DMS79 treated with DMSO at 0.1 percent for 48 hours (cell line): ENCODE measurements at places on chromosomes 12 and 14.

DNA sequence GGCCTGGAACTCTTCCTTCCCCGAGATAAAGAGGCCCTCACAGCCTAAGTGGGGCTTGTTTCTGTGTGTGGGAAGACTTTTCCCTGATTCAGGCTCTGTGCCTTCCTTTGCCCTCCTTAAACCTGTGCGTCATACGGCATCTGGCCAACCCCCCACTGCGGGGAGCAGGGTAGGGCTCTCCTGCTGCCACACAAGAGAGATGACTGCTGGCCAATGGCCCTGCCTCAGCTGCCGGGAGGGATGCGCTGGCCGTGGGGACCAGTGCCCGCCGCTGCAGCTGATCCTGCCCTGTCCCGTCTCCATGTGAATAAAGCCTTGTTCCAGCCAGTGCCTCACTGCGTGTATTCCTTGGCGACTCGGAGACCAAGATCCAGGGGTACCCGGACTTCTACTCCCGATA is 42.5 kb upstream of the BEGAIN start:
- DNase-seq = no peak

DNA sequence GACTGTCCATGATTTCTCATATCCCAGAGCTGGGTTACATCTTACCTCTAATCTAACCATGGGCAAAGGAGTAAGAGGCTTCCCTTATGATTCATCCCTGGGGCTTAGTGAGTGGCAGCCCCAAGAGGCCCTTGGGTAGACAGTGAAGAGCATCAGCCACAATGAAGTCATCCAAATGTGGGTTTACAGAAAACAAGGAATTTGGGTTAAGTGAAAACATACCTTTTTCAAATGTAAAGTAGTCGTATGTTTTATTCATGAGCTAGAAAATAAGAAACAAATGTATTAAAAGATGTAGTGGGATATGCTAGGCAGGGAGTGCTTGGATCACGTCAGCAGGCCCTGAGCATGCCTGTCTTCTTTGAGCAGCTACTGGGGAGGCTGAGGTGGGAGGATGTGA is 54.0 kb upstream of the ELK3 start:
- DNase-seq = no peak

- no peak for DNase-seq
These were observed 28.8 kb upstream of the BHLHE41 start for GRCh38 chr12:26153421-26154154.

- no peak for DNase-seq
These were observed 47.4 kb downstream of the AVPR1A start for GRCh38 chr12:63103494-63104131.

DNA sequence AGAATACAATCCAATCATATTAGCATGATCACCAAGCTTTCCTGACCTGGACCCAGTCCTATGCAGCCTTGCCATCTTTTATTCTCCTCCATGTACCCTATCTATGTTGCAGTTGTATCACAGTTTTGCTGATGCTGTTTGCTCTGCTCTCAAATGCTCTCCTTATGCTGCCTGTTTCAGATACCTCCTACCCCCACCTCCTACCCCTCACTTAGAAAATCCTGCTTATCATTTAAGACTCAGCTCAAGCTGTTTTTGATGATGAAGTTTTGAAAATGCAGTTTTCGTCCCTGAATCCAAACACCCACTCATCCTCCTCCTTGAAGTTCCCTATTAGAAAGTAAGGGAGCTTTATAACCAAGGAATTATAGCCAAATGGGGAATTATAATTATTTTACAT is 457.4 kb upstream of the ATP2B1 start:
- no peak for DNase-seq

GRCh38 chr12:111143271-111143670 is 222.9 kb upstream of the MYL2 start:
- no peak for DNase-seq

- no peak for DNase-seq
These were observed 6.8 kb upstream of the TWF1 start for GRCh38 chr12:43812926-43813325.

- DNase-seq = no peak
These were observed 49.7 kb upstream of the DCD start for GRCh38 chr12:54697851-54698250.

GRCh38 chr12:34400986-34401658 is 378.8 kb downstream of the ALG10 start:
- no peak for DNase-seq

DNA sequence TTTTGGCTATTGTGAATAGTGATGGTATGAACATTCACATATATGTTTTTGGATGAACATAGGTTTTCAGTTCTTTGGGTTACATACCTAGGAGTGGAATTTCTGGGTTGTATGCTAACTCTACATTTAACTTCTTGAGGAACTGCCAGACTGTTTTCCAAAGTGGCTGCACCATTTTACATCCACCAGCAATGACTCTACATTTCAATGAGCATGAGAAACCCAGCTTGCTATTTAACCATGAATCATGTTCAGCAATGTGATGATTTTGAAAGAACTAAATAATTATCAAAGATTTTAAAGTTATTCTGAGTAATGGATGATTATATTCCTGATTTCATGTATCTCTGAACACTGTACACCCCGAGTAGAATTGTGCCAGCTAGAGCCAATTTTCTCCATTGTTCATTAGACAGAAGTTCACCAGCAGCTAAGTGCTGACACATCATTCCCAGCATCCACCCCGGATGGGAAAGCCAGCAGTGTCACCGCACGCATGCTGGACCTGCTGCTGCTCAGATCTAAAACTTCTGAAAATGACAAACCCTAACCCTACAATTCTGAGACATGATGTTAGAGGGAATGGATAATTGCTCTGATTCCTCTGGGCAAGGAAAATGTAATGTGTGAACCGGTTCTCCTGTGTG is 13.3 kb upstream of the ANAPC5 start:
- no peak for DNase-seq

GRCh38 chr12:62166525-62166924 is 93.7 kb upstream of the USP15 start:
- DNase-seq = no peak

- DNase-seq = no peak
These were observed 12.3 kb downstream of the IL31 start for GRCh38 chr12:122161682-122162081.

DNA sequence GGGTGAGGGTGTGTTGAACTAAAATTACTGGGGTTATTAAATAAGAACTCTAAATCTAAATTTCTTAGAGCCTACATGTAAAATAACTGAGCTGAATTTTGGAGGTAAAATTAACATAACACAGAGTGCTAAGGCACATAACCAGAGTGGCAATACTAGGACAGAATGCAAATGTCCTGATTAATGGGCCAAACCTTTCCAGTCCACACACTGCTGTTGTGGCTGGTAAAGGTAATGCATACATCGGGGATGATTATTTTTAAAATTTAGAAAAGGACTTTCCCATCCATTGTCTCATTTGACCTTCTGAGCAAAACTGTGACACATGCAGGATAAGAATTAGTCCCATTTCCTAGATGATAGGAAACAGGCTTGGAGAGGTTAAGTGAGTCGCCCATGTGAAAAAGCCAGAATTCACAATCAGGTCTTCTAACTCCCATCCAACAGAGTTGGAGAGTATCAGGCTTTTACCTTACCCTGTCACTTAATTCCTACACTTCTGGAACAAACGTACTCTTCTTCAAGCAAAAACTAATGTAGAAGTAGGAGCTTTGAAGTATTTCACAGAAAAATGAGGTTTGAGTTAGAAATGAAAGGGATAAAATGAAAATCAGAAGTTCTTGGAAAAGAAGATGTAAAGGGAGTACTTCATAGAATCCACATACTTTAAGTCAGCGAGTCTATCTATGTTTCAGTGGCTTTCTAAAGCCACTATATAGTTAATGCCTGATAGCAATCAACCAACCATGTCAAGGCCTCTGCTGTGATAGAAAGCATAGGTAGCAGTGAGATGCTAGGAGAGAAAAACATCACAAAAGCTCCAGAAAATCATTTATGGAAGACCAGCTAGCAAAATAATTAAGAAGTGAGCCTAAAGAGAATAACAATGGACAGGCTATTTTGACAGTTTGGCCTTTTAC is 334.9 kb upstream of the DIO2 start:
- DNase-seq = no peak

- DNase-seq = no peak
These were observed 775 bp upstream of the FAM186A start for GRCh38 chr12:50397117-50397650.

- no peak for DNase-seq
These were observed 113.0 kb downstream of the SEC23A start for GRCh38 chr14:38989922-38990546.

DNA sequence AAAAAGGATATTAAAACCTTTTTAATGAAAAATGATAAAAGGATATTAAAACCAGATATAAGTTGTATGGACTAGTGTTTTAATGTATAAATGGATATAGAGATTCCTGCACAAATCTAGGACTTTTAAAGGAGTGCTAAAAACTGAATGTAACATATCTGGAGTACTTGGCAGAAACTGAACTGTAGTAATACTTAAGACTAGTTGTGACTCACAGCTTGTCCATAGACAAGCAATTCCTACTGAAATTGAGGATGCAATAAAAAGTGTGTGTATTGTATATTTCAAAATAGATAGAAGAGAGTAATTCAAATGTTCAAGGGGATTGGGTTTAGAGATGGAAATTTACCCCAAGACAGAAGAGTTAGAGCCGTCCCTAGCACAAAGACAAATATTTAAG is 59.6 kb downstream of the FBXO33 start:
- DNase-seq = no peak

GRCh38 chr12:6386038-6386437 is 2.1 kb downstream of the LTBR start:
- no peak for DNase-seq

DNA sequence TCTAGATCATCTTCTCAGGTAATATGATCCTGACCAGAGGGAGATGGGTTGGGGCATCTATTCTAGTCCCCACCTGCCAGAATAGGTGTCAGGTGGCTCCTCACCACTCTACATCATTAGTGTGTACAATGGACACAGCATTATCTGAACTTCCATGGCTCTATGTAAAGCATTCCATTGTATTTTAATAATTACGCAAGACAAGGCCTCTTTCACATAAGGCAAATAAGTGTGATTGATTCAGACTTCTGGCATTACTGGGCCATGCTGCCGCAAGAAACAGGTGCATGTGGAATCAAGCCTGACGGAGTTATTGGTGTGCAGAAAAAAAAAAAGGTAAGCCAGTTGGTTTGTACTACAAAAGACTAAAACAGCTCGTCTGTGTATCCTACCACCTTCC is 3.1 kb upstream of the DDHD1 start:
- DNase-seq = no peak

- no peak for DNase-seq
These were observed 28.8 kb upstream of the C12orf75 start for GRCh38 chr12:105301696-105302095.

DNA sequence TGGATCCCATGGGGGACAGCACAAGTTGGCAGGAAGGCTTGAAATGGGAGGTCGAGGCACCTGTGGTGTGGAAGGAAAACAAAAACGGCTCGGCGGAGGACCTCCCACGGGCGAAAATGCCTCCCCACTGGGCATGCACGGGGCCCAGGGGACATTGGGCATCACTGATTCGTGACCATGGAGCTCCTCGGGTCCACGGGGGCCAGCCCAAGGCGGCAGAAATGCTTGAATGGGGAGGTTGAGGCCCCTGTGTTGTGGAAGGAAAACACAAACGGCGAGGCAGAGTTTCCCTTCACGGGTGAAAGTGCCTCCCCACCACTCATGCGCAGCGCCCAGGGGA is 376.0 kb downstream of the ALG10 start:
- no peak for DNase-seq

DNA sequence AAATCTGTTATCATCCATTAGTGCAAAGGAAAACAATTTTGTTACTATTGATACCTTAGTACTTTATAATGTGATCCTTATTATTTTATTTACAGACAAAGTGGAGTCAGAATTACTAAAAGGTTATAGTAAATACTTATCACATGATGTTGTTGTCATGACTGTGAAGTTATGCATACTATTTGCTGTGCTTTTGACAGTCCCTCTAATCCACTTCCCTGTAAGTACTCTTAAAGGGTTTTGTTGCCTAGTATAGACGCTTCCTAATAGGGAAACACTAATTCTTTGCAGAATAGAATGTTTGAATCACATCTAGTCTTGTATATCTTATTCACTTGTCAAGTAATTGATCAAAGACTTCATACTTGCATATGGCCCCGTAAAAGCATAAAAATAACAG is 69.4 kb downstream of the SLC38A6 start:
- no peak for DNase-seq

DNA sequence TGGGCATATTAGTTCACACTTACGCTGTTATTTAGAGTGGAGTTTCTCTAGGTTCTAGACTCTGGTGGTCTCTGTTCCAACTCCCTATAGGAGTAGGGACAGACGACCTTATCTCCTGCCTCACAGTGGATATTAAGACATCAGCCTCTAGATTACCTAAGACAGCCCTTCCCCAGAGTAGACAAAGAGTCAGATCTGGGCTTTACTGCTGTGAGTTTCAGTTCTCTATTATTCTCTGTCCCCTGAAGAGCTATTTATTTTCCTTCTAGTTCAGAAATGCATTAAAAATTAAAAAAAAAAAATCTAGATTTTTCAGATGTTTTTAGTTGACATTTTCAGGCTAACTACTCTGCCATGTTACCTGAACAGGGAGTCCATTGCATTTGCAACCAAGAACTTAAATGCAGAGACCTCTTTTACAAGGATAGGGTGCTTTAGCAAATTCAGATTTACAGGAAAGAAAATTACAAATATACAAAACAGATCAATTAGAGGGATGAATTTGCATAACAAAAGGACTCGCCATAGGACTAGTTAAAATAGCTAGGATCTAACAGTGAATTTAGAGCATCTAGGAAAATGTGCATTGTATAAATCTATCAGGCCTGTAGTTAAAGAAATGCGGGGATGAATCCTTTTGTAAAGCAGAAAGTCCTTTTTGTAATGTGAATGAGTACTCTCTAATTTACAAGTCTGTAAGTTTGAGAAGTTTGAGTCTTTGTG is 381.4 kb downstream of the APAF1 start:
- DNase-seq = no peak

DNA sequence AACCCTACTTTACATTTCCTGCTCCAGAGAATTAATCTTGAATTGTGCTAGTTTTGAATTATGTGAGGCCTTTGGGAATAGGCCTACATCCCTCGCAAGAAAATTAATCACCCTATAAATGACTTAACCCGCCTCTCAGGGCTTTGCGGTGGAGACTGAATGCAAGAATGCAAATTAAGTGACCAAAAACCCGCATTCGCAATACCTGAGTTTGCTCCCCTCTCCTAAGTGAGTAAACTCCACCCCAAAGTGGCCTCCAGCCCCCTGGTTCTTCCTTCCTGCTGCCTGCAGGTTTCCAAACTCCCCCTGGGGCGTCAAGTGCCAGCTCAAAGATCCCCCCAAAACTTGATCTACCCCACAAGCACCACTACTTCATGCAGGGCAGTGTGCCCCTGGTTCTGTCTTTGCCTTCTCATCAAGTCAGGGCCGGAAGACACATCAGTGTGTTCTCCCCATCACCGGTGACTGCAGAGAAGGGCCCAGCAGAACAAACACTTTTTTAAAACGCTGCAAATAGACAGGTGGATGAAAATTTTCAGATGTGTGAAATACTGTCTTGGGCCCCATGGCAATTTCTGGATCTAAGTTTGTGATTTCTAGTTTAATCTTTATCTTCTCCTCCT is 644.7 kb downstream of the VRK1 start:
- no peak for DNase-seq

- peak; percentile 53 for DNase-seq
These were observed 709.0 kb upstream of the FOXG1 start for GRCh38 chr14:28057359-28058296.

GRCh38 chr12:43407816-43408645 is 144.0 kb downstream of the ADAMTS20 start:
- no peak for DNase-seq
